ENCODE measurements at places on chromosomes 3 and 15.

- DNase-seq: peak; percentile 72
Observed at GRCh38 chr15:52678468-52679231, 538 bp downstream of the ATOSA start.

- DNase-seq: no peak
Observed at GRCh38 chr3:82410366-82410765, 648.9 kb upstream of the GBE1 start.

GRCh38 chr3:120554812-120555606 lies 41.1 kb upstream of the NDUFB4 start:
- DNase-seq: no peak

DNA sequence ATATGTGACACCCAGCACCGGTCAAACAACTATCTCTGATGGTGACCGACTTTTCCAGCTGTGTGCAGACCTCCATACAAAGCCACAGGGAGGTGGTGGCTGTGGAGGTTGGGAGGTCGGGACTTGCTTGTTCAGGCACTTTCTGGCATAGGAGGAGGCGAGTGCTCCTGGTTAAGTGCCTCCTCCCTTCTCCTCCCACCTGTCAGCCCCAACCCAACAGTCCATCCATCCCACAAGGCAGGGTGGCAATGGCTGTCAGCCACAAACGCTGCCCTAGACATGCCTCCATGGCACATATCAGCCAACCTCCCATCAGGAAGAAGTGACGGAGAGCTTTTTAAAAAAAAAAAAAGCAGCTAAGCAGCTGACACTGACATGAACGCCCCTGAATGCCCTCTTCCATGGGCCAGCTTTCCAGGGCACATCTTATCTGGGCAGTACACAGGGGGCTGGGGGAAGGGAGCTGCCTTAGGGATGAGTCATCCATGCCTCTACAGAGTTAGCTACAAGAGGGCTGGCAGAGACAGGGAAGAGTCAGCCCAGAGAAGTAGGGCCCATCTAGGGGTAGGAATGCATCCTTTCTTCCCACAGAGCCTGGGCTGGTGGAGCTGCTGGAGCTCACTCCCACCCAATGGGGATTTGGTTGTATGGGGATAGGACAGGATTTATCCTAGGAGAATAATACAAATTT lies 41.2 kb downstream of the CCDC12 start:
- DNase-seq: peak; percentile 89

DNA sequence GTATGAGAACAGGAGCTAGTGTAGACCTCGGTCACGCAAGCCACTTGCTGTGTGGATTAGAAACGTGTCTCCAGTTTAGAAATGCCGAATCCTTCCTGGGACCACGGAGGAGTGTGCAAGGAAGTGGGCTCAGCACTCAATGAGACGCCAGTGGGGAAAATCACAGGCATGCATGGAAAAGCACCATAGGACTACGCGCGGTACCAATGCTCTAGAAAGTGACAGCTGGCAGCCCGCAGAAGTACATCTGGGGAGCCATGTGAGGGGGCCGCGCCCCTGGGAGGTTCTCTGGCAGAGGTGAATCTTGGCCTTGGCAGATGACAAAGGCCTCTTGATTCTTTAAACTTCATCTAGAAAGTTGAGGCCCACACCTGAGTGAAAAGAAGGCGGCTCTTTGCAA lies 99.3 kb downstream of the LRRK1 start:
- DNase-seq: no peak

DNA sequence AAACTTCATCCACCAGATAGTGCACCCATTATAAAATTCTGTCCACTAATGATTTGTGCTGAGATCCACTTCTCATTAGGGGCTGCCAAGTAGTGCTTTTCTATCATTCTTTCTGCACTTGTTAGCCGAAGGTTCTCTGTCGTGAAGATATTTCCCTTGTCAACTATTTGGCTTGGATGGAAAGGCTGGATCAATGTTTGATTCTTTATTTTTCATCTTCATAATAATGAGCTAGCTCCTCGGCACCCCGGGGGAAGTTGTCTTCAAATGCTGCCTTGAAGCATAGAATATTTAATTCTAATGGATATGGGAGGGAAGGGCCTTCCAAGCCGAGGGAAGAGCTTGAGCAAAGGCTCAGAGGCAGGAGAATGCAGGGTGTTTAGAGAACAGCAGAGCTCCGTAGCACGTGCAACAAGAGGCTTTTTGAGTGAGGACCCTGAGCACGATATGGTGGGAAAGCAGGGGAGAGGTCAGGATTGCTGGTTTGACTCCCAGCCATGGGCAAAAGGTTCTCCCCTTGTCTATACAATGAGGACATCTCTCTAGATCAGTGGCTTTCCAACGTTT lies 16.3 kb upstream of the MUC20 start:
- DNase-seq: no peak

DNA sequence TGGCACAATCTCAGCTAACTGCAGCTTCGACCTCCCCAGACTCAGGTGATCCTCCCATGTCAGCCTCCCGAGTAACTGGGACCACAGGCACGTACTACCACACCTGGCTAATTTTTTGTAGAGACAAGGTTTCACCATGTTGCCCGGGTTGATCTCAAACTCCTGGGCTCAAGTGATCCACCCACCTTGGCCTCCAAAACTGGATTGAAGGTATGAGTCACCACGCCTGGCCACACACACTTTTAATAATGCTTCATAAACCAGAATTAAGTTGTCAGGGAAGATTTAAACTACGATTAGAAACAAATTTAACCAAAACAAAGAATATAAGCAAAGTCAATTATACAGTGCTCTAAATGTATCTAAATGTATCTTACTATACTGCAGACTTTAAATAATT lies 87.5 kb downstream of the LRRFIP2 start:
- no peak for DNase-seq

DNA sequence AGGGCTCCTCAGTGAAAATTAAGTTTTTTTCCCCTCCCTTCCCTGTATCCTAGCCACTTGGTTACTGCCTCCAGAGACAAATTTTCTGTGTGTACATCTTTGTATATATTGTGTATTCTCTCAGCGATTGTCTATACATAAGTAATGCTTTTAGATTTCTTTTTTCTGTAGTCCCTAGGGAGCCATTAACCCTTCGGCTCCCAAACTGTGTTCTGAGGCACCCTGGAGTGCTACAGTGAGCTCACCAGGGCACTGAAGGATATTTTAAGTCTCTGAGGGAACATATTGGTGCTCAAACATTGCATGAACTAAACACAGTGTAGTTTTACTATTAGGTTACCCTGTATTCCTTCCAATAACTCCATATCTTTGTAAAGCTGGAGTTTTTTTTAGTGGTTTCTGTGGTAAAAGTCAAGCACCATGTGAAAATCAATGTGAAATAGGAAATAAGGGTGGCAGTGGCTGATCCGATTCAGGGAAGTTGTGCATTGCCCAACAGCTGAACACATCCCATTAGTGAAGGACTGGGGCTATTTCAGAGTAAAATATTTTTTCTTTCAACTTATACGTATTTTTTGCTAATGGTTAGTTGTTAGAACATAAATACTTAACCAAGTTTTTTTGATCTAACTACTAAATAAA lies 43.0 kb downstream of the USP13 start:
- peak; percentile 55 for DNase-seq

DNA sequence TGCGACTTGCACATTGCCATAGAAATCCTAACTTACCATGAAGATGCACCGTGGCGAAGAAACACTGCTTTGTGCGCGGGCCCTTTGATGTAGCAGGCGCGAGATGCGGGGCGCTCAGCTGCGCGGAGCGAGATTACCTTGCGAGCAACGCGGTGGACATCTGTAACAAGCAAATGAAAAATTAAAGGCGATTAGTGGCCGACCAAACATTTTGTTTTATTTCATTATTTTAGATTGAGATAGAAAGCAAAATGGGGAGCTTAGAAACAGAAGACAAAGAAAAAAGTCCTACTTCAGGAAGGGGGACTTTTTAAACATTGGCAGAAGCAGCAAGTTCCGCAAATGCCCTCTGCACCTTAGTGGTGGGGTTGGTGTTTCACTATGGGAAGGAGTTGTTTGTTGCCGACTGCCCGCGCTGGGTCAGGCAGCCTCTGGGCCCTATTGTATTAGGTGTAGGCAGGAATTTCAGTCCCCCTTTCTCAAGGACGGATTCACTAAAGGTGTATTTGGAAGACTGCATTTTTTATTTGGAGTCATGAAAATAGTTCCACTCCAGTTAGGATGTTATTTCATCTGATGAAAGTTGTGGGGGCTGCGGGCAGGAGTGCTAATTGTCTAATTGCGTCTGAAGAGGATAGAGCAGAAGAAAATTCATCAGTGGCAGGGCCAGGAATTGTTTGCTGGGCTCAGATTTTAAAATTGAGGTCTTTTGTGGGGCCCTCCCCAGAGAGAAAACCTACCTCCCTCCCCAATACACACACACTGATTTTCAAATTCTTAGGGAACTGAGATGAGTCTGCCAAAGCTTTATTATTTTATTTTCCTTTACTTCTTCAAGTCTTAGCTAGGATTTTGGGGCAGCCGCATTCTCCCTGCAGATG lies 17.4 kb downstream of the ZIC4 start:
- DNase-seq: no peak

GRCh38 chr15:39631357-39631756 lies 50.5 kb downstream of the THBS1 start:
- no peak for DNase-seq
